ENCODE measurements at places on chromosomes 1 and 21.

DNA sequence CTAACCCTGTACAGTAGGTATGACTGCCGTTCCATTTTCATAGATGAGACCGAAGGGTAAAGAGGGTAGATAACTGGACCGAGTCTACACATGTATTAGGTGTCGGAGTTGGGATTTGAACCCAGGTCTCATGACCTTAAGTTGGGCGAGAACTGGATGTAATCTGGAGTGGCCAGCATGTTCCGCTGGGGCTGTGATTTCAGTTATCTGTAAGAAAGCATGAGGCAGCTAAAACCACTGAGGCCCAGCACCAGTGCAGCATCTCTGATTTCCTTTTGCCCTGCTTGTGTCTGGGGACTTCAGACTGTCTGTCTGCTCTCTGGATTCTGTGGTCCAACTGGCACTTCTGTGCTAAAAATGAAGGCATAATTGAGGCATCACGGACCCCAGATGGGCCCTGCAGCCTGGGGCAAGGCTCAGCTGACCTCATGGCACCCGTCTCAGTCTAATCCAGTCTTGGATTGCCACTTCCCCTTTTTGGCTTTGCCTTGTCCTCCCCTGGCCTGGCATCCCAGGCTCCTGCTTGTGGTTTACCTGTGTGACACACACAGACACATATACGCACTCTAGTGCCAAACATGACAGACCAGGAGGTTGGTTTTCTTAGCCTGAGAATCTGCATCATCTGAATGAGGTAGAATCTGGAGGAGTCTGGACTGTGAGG is 180.2 kb downstream of the KIF26B start:
- DNase-seq = no peak

DNA sequence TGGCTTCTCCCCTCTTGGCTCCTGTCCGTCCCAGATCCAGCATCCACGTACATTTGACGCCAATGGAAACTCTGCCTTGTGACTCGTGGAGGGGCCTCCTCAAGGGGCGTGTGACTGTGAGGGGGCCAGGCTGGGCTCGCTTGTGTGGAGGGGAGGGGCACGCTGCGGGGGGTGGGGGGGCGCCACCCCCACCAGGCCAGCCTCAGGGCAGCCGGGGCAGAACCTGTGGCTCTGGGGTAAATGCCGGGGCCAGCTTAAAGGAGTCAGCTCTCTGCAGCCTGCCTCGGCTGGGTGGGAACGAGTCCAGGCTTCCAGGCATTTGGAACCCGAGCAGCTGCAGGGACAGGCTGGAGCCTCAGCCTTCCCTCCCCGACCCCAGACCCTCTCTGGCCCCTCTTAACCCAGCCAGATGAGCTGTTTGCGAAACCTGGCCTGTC is 94.1 kb downstream of the SIK1 start:
- peak; percentile 70 for DNase-seq

DNA sequence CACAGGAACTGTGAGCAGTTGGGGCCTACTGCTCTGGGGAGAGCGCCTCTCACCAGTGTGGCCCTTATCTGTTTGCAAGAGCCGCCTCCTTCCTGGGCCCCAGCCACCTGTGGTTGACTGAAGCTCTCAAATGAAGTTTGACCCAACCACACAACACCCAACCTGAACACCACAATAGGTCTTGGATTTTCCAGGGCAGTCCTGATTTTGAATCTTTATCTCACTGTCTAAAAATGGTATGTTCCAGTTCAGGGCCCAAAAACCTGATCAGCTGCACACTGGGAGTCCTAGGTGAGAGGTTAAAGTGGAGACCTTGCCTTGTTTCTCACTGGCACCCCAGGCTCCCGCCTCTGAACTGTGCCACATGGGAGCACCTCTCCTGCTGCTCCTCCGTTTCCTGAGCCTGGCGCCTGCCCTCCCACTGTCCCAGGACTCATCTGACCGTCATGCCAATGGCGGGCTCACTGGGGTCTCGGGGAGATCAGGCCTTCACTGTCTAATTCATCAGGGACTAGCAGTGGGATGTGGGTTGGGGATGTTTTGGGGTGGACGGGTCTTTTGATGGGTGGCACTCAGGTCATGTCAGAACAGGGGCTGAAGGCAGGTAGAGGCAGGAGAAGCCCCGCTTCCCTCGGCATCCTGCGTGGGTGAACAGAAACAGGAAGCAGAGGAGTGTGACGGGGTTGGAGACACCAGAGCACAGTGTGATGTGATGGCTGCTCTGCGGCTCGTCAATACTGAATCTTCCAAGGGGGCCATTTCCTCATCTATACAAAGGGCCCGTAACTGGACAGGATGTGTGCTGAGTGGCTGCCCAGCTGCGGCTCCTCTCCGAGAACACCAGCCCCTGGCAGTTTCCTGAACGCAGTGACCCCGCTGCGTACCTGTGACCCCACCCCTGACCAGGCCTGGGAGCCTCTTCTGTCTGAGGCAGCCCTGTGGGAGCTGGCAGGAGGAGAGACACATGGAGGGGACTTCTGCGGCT is 59.6 kb upstream of the ITPKB start:
- DNase-seq = no peak

GRCh38 chr1:230423951-230424350 is 2.2 kb downstream of the PGBD5 start:
- DNase-seq = no peak

GRCh38 chr21:25412100-25412499 is 195.2 kb downstream of the MRPL39 start:
- no peak for DNase-seq

DNA sequence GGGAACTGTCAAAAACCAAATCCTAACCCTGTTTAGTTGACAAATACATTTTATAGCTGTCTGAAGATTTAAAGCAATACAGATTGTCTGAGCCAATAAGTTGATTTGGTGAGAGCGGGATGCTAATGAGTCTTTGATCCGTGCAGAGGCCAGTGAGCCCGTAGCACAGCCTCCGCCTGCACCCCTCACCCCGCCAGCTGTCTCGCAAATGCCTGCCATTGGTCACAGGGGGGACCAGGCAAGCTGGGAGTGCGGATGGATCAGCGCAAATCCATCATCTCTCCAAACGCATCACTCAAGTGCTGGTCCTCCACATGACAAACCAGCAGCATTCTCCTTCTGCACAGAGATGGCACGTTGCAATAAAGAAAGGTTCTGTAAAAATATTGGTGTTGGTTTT is 51.0 kb downstream of the ZBTB18 start:
- DNase-seq = no peak

- DNase-seq = no peak
These were observed at the start of gene CLCNKB for GRCh38 chr1:16043521-16043920. TSS of gene CLCNKB (plus strand) at chr1:16043782. CDS start at chr1:16044493, 711 bp downstream.

DNA sequence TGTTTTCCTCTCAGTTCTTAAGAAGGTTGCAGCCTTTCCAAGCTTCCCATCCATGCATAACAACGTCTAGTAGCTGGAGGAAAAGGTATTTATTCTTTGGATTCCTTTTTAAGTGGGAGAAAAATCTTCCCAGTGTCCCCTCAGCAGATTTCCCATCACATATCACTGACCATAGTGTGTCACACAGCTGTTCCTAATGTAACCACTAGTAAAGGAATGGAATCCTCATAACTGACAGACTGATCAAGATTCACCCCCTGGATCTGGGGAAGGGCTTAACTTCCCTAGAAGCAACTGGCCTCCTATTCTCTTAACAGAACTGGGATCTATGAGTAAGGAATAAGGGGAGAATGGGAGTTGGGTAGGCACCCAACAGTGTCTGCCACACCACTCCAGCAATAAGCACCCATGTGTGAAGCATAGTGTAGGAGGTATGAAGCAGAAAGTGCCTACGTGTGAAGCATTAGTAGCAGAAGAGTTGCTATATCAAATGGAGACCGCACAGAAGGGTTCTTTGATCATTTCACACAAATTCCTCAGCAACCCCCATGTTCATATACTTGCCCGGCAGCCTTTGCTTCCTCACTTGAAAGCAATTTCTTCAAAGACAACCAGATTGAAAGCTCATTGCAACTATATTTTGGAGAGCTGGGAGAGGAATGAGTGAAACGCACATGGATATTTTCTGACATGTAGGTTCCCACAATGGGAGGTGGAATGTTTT is 28.2 kb upstream of the DNAH14 start:
- no peak for DNase-seq

- DNase-seq = no peak
These were observed 93.9 kb upstream of the BEND5 start for GRCh38 chr1:48870596-48870995.

DNA sequence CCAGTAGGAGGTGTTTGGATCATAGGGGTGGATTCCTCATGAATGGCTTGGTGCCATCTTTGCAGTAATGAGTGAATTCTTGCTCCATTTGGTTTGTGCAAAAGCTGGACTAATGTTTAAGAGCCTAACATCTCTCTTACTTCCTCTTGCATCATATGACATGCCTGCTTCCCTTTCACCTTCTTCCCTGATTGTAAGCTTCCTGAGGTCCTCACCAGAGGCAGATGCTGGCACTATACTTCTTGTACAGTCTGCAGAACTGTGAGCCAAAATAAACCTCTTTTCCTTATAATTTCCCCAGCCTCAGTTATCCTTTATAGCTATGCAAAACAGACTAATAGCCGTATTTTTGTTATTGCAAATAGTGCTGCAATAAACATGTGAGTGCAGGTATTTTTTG is 8.1 kb downstream of the PRSS38 start:
- DNase-seq = no peak

DNA sequence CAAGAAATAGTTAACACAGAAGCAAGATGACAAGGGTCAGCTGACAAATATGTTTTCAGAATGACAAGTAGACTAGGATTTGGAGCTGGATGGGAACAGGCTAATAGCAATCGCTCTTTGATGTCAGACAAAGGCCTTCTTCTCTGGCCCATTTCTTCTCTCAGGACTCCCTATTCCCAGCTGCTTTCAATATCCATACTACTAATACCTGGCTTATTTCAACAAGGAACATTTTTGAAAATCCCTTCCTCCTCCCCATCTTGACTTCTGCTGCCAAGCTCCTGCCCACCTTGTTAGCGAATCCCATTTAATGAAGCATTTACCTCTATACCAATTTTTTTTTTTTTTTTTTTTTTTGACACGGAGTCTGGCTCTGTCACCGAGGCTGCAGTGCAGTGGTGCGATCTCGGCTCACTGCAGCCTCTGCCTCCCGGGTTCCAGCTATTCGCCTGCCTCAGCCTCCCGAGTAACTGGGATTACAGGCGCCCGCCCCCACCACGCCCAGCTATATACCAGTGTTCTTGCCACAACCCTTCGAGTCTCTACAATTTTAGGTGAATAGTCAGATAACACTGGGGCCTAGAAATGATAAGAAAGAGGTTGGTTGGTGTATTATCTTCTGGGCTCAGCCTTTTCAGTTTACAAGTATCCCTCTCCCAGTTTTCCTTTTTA is 68.4 kb downstream of the MACF1 start:
- no peak for DNase-seq

DNA sequence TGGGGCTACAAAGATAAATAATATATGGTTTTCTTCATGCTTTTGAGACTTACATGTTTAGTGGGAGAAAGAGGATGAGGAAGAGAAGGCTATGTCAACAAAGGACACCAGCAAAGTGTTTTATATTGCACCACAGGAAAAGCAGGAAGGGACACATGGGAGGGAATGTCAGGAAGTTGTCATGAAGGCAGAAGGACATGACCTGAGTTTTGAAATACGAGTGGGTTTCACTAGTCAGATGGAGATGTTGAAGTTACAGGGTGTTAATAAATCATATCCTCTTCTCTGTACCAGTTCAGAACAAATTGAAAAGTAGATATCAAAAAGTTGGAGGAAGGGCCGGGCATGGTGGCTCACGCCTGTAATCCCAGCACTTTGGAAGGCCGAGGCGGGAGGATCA is 18.2 kb upstream of the AGO1 start:
- DNase-seq = no peak

- no peak for DNase-seq
These were observed 13.6 kb upstream of the FAM89A start for GRCh38 chr1:231053493-231054162.

DNA sequence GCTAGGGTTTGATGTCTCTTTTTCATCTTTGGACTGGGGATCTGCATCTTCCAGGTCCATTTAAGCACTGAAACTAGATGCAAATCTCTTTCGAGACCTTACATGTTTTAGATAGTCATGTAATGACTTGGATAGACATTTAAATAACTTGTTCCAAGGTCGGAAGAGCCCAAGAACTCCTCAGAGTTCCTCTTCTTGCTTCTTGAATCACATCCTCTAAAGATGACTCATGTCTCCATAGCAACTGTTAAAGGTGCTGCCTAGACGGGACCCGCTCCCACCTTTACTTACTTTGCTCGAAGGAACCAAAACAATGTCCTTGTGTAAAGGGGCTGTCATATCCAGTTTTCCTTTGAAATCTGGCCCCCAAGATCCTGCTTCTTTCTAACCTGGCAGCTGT is 130.0 kb downstream of the EDEM3 start:
- no peak for DNase-seq

DNA sequence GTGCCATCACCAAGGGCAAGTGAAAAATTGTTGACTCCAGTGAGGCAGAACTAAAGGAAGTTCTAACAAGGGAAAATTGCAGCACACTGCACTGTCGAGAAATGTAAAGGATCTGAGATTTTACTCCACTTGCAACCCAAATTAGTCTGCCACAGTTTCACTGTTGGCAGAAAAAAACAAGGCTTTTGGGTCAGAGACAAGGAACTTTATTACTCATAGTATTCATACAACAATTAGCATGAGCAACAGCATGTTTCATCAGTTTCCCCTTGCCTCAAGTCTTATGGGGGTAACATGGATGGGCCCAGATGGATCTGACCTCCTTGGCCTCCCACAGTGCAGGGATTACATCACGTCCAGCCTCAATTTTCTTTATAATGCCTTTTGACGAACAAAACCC is 125.3 kb downstream of the LTN1 start:
- peak; percentile 14 for DNase-seq

DNA sequence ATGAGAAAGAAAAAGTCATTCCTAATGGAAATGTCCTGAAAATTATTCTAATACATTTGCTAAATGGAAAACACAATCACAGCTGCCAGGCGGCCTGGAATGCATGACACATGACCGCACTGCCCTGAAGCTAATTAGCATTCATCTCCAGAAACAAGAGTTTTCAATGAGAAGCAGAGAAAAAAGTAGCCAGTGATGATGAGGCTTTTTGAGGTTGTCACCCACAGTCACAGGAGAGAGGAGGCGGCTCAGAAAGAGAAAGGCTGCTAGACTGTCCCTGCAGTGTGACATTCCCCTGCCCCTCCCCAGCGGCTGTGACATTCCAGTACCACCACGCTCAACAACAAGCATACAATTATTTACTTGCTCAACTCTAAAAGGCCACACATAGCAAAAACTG is 122.9 kb upstream of the KRTAP19-8 start:
- DNase-seq = peak; percentile 56

DNA sequence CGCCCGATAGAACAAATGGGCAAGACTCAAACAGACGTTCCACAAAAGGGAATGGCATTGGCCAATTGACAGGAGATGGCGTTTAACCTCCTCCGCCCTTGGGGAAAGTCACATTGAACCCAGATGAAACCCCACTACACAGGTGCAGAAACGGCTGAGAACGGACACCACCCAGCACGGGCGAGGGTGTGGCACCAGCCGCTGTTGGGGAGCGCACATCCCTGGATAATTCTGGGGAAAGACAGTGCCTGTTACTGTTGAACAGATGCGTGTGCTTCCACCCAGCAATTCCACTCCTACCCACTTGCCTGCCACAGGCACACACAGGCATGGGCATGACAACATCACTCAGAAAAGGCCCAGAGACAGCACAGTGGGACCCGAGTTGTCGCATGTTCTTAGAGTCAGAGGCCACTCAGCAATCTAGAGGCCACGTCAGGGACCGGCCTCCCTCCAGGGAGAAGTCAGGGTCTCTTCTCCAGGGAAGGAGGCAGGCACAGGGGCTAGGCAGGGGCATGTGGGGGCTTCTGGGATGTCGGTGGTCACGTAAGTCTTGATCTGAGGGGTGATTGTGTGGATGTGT is 15.2 kb downstream of the PRXL2B start:
- DNase-seq = no peak

- no peak for DNase-seq
These were observed 33.4 kb downstream of the SH3BP5L start for GRCh38 chr1:248792342-248792741.
